ENCODE measurements at places on chromosomes 1 and 21.

DNA sequence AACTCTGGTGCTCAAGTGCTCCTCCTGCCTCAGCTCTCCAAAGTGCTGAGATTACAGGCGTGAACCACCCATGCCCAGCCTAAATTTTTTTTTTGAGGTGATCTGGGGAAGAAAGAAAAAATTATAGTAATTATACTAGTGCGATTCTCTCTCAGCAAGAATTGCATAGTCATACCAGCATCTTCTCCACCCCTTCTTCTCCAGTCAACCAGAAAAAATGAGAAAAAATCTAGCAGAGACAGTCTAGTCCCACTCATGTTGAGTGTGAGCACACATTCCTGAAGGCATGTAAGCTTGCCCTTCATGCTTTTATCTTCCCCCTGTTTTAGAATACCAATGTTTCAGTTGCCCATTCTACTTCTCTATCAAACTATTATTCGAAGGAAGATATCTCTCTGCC, 207.6 kb downstream of the S1PR1 start:
- DNase-seq: no peak

DNA sequence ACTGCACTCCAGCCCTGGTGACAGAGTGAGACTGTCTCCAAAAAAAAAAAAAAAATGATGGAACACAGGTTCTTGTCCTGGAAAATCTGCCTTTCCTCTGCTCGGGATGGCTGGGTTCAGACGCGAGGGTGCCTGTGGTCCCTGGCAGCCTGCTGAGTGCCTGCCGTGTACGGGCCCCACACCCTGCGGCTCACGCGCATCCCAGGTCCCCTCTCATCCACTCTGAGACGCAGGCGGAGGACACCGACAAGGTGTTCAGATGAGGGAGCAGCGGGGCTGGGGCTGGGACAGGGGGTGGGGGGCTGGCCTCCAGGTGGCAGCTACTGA, 4.3 kb upstream of the ANKRD65 start:
- no peak for DNase-seq

DNA sequence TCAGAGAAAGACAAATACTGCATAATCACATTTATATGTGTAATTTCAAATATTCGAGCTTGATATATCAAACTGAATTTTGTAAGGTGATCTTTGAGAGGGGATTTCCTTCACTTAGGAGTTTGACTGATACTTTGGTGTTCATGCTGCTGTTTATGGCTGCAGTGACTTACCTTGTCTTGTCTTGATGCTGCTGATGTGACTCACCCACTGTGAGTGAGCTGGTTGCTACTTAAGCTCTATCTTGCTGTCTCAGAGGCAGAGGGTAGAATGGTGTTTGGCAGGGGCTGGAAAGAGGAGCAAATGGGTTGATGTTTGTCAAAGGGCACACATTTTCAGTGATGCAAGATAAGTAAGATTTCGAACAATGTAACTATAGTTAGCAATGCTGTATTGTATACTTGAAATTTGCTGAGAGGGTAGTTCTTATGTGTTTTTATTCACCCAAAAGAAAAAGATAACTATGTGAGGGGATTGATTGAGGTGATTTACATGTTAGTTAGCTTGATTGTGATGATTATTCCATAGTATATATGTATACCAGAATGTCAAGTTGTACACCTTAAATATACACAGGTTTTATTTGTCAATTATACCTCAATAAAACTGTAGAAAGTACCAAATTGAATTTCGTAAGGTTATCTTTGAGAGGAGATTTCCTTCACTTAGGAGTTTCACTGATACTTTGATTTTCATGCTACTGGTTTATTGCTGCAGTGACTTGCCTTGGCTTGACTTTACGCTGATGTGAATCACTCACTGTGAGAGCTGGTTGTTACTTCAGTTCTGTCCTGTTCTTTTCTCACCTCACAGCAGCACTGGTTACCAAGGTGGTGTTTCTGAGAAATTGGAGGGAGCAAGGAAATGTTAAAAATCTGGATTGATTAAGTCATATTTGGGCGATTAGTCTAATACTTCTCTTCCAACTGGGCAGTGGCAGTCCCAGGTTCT, 94.5 kb upstream of the SLC5A9 start:
- DNase-seq: no peak

DNA sequence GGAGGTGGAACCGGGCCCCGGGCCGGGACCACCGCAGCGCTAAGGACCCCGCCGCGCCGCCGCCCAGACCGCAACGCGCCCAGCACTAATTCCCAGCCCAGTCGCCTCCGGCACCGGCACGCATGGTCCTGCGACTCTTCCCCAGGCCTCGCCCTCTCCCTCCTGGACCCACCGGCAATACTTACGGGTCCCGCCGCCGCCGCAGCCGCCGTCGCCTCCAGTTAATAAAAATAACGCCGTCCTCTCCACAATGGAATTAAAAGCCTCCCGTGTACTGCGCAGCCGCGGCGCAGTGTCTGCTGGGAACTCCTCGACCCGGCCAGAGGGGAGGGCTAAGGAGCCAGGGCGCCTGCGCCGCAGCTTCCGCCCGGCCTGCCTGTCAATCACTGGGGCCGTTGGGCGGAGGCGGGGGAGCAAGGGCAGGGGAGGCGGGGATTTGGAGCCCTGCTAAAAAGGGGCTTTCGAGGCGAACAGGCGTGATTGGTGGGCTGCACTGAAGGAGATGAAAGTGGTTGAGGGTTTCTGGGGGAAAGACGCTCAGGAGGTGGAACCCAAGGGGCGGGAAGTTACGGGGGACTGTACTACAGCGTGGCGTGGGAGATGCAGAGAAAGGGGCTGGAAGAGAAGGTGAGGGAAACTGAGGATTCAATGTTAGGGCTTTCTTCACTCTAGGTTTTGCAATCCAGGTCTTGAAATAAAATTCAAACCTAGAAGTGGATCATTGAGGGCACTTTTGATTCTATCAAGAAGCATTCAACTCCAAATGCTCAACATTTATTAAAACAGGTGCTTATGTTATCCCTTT, at the start of gene ZNF281:
ZNF281 (minus strand) TSS at position 276 of the 805 bp plus-strand sequence. CDS start 331 bp downstream, outside the sequence.
- DNase-seq: peak; percentile 96

- no peak for DNase-seq
These were observed 17.7 kb downstream of the PFKFB2 start for GRCh38 chr1:207070811-207071210.

GRCh38 chr1:41241354-41241748, 755 bp downstream of the SCMH1 start:
- DNase-seq: peak; percentile 72

Data from right lobe of liver (tissue), 6 donors.